ENCODE measurements at places on chromosomes 7 and 10.

- no peak for DNase-seq
Observed at GRCh38 chr10:77287647-77288120, 349.9 kb downstream of the KCNMA1 start.

GRCh38 chr7:2087744-2088143 lies 145.0 kb downstream of the MAD1L1 start:
- no peak for DNase-seq

GRCh38 chr7:67045496-67045995 lies 48.9 kb downstream of the TYW1 start:
- no peak for DNase-seq

DNA sequence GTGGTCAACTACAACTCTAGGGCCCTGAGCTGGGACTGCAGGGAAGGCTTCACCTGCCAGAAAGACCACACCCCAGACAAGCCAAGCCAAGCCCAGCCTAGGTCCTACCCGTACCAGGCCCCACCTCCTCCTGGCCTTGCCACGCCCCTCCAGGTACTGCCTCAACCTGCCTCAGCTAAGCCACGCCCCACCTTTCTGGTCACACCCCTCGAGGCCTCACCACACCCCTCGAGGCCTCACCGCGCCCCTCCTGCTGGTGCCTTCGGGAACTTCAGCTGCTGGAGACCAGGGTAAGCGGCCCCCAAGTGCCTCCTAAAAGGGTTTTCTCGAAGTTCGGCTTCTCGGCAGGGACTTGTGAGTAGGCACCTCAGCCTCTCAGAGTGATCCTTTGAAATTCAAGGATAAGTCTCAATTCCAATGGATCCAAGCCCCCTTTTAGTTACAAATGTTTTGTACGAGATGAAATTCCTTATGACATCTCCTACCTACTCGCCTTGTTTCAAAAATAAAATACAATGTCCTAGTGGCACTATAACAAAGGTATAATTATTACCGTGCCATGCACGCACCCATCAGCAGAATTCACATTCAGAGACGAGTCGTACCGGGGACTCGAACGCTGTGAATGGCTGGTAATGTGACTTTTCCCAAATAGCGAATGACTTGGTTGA lies 171.2 kb downstream of the ARHGAP21 start:
- peak; percentile 9 for DNase-seq

- no peak for DNase-seq
Observed at GRCh38 chr10:33952692-33953360, 618.4 kb upstream of the NRP1 start.

- no peak for DNase-seq
Observed at GRCh38 chr7:85162721-85163120, 24.1 kb downstream of the SEMA3D start.

GRCh38 chr7:98200364-98200763 lies 10.9 kb upstream of the BHLHA15 start:
- DNase-seq = no peak

- no peak for DNase-seq
Observed at GRCh38 chr7:126487728-126488442, 764.9 kb downstream of the GRM8 start.

- no peak for DNase-seq
Observed at GRCh38 chr7:93949423-93949822, 27.9 kb downstream of the GNG11 start.

- DNase-seq = no peak
Observed at GRCh38 chr7:1151653-1152425, 8.2 kb downstream of the ZFAND2A start.

DNA sequence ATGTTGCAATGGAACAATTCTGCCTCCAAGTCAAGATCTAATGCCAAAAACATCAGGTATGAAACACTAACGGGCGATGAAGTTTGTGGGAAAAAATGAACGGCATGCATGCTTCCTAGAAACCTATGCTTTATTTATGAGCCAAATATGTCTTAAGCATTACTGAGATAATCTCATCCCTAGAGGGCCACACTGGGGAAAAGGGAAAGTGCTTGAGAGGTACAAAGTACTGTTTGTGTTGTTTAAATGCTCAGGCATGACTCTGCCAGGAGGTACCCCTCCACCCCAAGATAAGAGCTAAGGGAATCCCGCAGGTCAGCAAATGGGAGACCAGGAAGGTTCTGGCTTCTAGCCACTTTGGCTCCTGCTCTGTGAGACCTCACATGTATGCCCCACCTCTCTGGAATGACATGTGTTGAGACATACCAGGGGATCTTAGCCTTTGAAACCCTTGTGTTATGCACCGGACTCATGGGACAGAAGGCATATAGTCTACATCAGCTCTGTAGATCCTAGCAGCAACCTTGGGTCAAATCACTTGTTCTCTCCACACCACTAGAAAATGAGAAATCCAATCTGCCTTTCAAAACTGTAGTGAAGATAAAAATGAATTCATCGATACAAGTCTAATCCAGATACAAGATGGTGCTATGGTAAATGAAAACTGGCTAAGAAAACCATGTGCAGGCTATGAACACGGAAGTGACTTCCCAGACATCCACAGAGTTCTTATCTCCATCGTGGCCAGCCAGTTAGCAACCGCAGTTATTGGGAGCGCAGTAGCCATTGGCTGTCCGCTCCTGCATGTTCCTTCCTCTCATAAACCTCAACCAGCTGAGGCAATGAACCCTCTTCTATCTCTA lies 61.0 kb downstream of the CREB3L2 start:
- DNase-seq = no peak

- no peak for DNase-seq
Observed at GRCh38 chr7:88111140-88111743, 108.6 kb downstream of the SRI start.

DNA sequence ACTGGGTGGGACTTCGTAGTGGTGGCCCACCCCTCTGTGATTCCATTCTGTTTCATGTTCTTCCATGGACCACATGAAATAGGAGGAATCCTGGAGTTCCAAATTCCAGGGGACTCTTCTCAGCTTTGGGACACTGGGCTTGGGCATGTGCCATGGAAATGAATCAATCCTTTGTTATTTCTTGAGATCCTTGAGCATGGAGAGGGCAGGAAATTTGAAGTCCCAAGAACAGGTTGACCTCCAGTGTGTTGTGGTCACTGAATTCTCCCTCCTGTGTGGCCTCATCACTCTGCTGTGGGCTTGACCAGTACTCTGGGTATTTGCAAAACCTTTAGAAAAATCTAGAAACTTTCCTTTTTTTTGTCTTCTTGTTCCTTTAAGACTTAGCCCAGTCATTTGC lies 22.7 kb downstream of the TACR2 start:
- no peak for DNase-seq

- DNase-seq = no peak
Observed at GRCh38 chr10:23525406-23525805, 86.5 kb downstream of the OTUD1 start.

GRCh38 chr7:55048221-55048859 lies 29.5 kb downstream of the EGFR start:
- DNase-seq = no peak

DNA sequence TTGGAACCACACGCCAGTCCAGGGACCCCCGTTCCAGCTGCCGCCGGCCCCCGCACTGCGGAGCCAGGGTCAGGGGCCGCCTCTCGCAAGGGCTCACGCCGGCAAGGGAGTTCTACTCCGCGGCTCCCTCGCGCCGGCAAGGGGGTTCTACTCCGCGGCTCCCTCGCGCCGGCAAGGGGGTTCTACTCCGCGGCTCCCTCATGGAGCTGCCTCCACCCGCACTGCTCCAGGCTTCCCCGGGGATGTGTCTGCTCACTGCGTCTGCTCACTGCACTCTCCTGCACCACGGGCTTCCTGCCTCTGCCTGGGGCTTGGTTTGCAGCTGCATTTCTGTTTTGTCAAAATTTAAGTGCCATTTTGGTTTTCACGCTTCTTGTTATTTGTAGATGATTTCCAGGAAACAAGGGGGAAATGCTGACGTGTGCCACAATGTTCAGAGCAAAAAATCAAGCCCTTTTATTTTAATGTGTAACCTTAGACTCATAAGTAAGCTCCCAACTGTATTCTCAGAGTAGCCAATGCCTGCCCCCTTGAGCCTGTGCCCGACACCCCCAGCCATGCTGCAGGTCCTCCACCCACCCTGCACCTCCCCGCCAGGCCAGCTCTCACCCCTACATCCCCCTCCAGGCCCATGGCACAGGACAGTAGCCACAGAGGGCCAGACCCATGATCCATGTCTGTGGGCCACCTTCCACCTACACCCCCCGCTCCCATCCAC lies 246.2 kb downstream of the MAD1L1 start:
- no peak for DNase-seq

GRCh38 chr10:51083356-51083853 lies 9.1 kb downstream of the PRKG1 start:
- no peak for DNase-seq

GRCh38 chr10:2660276-2660675 lies 407.1 kb upstream of the PFKP start:
- DNase-seq = no peak

- no peak for DNase-seq
Observed at GRCh38 chr10:101848894-101849351, 5.3 kb upstream of the KCNIP2 start.

GRCh38 chr10:23914641-23915040 lies 294.3 kb upstream of the KIAA1217 start:
- no peak for DNase-seq

GRCh38 chr7:142355328-142355727 lies 97.5 kb upstream of the PRSS58 start:
- no peak for DNase-seq

Measured in stimulated activated CD4-positive, alpha-beta T cell treated with anti-CD3 and anti-CD28 coated beads, TNF-alpha, amount 100 ng/mL, for 48 hours (primary cell).